Thyroid gland (tissue), 4 donors: ENCODE measurements at places on chromosomes 12 and 14. TPM values are rescaled to one million over a fixed set of nuclear protein-coding genes. Genes with fewer than 3 reads are reported as not detected.

DNA sequence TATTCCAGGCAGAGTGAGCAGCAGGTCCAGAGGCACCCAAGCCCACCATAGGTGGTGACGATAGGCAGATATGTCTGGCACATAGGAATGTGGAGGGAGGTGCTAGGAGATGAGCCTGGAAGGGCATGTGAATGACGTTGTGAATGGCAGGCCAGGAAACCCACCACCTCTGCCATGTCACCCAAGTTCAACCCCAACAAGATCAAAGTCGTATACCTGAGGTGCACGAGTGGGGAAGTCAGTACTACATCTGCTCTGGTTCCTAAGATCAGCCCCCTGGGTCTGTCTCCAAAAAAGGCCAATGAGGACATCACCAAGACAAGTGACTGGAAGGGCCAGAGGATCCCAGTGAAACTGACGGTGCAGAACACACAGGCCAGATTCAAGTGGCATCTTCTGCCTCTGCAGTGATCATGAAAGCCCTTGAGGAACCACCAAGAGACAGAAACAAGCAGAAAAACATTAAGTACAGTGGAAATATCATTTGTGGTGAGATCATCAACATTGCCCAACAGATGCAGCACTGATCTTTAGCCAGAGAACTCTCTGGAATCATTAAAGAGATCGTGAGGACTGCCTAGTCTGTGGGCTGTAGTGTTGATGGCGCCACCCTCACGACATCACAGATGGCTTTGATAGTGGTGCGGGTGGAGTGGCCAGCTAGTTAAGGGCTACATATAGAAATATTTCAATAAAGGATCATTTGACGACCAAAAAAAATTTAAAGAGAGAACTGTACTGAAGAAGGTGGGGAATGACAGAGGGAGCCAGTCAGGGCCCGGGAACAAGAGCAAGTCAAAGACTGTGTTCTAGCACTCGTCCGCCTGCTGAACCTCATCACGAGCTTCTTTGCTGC, 99.7 kb downstream of the ZFP36L1 start:
- no peak for DNase-seq

The PLEKHG3 gene
- 41.0 TPM for total RNA-seq

The GPR65 gene
- 1.3 TPM for total RNA-seq

GRCh38 chr12:59386236-59386635, 209.6 kb upstream of the SLC16A7 start:
- DNase-seq = no peak

The BICDL1 gene
- total RNA-seq = 10.5 TPM

DNA sequence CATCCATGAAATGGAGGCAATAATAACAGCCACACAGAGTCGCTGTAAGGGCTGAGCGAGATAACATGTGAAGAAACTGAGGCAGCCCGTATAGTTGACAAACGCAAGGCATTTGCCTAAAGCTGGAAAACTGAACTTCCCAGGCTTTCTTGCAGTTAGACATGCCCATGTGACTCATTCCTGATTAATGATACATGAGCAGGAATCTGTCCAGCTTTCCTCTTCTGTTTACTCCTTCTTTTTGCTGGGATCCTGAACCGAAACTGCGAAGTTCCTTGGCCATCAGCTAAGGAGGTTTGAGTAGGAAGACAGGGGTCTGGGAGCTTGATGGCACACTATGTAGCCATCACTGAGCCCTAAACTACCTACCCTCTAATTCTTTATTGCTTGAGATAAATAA, 52.2 kb downstream of the ST8SIA1 start:
- DNase-seq = no peak

The TCL1A gene
- not detected for total RNA-seq

The NRIP2 gene
- total RNA-seq = 2.1 TPM

DNA sequence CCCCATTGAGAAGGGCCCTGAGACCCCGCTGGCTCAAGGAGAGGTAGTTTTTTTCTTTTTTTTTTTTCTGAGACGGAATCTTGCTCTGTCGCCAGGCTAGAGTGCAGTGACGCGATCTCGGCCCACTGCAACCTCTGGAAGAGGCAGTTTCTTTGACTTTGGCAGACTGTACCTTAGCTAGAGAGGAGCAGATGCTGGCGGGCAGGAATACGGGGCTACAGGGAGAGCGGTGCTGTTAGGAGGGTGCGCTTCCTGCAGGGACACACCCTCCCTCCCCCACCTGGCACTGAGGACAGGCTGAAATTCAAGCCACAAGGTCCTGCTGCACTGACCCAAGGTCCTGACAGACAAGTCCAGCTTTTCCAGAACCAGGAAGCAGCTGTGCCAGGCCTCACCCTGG, 32.2 kb upstream of the NUDT14 start:
- DNase-seq = no peak
